ENCODE measurements at places on chromosomes 11 and 22.

DNA sequence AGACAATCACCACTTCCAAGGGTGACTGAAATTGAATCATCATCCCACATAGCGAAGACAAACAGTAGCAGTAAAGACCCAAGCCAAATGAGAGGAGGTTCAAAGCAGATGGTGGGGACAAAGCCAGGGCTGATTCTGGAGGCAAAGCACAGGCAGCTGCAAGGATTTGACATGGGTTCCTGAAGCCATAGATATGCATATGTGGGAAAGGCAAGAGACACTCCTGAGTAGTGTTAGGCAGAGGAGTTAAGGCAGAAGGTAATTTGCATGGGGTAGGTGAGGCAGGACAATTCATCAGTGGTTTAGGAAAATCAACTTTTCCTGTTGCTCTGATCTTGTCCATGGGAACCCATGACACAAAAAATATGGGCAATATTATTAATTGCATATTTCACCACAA lies 462.8 kb downstream of the FAM181B start:
- DNase-seq = no peak

DNA sequence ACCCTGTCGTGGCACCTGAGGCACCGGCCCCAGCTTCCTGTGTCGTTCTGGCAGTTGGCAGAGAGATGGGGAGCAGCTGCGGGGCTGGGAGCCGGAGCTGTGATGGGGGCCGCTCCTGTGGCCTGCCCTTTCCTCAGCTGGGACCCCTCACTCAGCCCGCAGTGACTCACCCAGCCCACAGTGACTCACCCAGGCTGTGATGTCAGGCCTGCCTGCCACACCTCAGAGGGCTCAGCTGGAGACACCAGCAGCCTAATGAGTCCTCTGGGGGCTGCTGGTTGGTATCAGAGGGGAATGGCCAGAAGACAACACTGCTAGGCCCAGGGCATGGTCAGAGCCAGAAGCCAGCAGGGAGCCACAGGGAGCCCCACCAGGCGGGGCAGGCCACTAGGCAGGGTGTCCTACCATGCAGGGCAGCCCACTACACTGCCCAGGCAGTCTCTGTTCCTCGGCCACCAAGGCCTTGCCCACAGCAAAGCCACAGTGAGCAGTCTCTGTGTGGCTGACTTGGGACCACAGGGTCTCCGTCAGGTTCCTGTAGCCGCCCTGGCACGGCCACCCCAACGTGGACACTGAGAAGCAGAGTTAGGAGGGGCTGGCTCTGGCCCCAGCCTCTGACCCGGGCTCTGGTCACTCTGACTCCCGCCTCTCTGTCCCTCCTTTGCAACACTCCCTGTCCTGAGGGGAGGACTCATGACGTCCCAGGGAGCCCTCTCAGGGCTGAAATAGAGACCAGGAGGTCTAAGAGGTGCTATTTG lies 4.2 kb upstream of the FXYD2 start:
- no peak for DNase-seq

DNA sequence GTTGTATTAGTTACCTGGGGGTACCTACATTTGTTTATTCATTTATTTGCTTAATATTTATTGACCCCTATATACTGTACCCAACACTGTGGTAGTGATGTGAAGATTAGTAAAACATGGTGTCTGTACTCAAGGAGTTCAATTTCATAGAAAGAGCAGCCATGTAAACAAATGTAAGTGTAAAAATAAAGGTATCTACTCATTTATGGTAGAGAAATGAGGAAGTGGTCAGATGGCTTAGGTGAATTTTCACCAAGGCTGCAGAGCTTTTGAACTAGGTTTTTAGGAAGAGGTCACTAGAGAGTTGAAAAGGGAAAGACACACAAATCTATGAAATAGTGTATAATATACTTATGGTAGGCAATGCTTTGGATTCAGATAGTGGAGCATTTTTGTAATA lies 11.1 kb downstream of the CTR9 start:
- no peak for DNase-seq

DNA sequence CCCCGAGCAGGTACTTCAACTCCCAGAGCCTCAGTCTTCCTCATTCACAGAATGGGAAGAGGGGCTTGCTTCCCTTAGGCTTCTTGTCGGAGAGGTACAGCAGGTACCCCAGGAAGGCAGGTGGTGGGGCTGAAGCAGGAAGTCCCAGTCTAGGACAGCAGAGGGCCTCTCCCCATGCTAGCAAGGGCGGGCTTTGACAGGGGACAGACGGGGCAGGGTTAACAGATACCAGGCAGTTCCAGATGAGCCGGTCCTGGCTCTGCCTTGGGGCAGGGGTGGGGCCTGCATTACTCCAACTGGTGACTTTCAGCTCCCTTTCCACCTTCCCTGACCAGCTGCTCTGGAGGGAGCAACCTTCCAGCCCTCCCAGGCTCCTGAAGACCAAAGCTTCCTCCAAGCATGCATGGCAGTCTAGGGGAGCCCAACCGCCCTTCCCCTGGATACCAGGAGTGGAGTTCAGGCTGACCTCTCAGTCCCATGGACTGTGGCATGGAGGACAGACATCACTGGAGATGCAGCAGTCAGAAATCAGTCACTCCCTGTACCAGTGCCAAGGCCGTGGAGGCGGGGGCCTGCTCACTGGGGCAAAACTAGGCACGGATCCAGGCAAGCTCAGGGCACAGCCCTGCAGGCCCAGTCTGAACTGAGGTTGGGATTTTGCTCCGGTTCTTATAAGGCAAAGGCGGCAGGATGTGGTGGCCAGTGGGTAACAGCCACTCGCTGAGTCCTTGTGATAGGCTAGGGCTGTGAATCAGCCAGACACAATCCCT lies 60.5 kb downstream of the NAT10 start:
- DNase-seq = no peak

DNA sequence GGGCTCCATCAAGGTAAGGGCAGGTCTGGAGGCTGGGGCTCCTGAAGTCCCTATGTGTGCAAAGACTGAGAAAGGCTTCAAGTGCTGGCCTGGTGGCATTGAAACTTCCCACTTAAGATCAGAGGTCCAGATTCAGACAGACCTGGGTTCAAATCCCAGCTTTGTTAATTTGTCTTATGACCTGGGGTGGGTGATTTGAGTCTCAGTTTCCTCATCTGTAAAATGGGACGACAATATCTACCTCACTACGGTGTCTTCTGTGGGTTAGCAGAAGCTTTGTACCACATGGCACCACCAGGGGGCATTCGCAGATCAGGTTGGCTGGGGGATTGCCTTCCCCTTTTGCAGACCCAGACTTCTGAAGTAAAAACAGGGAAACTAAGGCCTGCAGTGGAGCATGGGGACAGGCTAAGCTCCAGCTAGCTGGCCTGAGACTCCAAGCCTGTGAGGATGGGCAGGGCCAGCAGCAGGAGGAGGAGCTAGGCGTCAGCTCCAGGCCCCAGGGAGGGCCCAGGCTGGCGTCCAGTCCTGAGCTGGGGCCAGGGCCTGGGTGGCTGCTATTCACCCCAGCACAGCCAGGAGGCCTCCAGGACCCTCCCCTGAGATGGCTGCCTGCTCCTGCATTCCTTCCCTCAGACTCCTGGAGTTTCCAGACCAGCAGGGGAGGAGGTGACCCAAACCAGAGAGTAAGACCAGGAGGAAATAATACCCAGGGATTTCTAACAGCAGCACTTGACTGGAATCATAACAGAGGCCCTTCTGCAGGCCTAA lies 1.5 kb downstream of the CASTOR1 start:
- no peak for DNase-seq

DNA sequence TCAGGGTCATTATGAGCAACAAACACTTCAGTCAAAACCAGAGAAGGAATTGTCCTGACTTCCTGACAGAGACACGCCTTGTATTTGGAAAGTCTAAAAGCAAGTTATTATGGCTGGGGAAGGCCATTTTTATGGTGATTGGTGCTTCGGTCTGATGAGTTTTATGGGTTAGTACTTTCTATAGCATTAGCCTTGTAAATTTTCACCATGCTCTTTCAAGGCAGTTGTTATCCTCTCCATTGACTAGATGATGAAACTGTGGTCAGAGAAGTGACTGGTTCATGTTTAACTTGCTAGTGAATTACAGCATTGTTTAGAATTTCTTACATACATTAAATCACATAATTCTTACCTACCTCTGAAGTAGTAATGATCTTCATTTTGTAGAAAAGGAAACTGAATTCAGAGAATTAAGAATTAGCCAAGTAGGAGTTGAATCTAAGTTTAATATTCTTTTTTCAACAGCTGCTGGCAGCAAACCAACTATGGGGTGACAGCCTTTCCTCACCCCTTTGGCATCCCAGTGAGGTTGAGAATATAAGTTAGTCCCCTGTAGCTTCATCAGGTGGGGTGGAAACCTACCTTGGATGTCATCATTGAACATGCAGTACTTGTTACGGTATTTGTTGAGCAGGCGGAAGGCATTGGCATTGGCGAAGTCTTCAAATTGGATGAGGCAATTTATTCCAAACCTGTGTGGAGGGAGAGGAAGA lies 90.0 kb downstream of the CCDC81 start:
- DNase-seq = no peak

- DNase-seq = no peak
Observed at GRCh38 chr11:86039094-86039493, 29.8 kb downstream of the PICALM start.

- DNase-seq = peak; percentile 34
Observed at GRCh38 chr11:18063125-18063524, 17.1 kb upstream of the TPH1 start.

DNA sequence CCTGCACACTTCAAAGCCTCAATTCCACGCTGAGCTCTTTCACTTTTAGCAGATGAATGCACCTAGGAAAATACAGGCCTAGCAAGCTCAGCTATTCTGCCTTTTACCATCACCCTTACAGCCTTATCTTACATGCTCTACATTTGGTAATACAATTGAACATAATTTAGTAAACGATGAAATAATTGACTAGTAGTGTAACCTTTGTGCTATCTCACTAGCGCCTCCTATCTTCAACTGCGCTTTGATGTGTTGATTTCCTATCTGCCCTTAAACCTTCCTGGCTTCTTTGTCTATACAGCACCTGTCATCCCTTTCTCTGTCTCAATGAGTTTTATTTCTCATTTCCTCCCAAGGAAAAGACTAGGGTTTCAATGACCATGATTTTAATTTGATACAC lies 149.7 kb downstream of the LRRC4C start:
- DNase-seq = no peak

- DNase-seq = no peak
Observed at GRCh38 chr11:15547685-15548084, 433.0 kb downstream of the INSC start.

GRCh38 chr11:13966486-13966885 lies 4.0 kb downstream of the SPON1 start:
- DNase-seq = no peak

- DNase-seq = no peak
Observed at GRCh38 chr11:64245401-64245796, 1.3 kb downstream of the PPP1R14B start.

GRCh38 chr11:20963596-20963995 lies 294.2 kb downstream of the NELL1 start:
- DNase-seq = no peak

GRCh38 chr22:31556627-31557203 lies 60.4 kb downstream of the SFI1 start:
- DNase-seq = peak; percentile 2

DNA sequence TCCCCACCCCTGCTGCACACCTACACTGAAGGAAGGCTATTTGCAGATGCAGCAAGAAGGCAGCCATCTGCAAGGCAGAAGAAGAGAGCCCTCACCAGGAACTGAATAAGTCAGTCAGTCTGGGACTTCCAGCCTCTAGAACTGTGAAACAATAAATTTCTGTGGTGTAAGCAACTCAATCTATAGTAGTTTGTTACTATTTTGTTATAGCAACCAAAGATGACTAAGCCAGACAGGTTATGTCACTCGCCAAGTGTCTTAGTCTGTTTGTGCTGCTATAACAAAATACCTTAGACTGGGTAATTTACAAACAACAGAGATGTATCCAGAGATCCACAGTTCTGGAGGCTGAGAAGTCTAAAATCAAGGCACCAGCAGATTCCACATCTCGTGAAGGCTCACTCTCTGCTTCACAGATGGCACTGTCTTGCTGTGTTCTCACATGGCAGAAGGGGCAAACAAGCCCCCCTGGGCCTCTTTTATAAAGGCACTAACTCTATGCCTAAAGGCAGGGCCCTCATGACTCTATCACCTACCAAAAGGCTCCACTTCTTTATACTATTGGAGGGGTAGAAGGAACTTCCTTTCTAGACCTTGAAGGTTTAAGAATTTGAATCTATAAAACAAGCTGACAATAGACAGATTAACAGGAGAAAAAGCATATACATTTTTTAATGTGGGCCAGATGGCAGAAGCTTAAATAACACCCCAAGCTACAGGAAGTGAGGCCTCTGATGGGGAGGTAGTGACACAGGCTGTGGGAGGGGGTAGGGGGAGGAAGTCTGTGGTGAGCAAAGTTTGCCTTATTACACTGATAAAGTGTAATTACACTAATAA lies 12.3 kb downstream of the APOL6 start:
- no peak for DNase-seq
